Keratinocyte (primary cell): ENCODE measurements at places on chromosomes 1 and 21. TPM values are rescaled to one million over a fixed set of nuclear protein-coding genes. Genes with fewer than 3 reads are reported as not detected.

Gene PROK1
- not detected in 3 replicates for polyA plus RNA-seq

Gene PLPPR5
- polyA plus RNA-seq: 0.50 to 0.93 TPM (median 0.68 TPM) in 3 replicates

Gene DDAH1
- 2.3 to 7.5 TPM (median 5.8 TPM) in 3 replicates for polyA plus RNA-seq

Gene AKR1A1
- polyA plus RNA-seq: 104 to 109 TPM (median 107 TPM) in 3 replicates

Gene OR2L2
- 0.03 TPM in 1 of 3 replicates, not detected in the others for polyA plus RNA-seq

GRCh38 chr1:78329475-78329874 is 161.3 kb upstream of the PTGFR start:
- no peak for DNase-seq
- H3K4me3 ChIP-seq: no peak overlapping the region
- no peaks in the 10 kb centered on the region for H3K27me3 ChIP-seq

- H3K4me1 ChIP-seq: no peaks in the 10 kb centered on the region
- H3K4me3 ChIP-seq: no peak overlapping the region
- DNase-seq: no peak
- peaks cover 3% of the 10 kb centered on the region for H3K27me3 ChIP-seq
- H3K36me3 ChIP-seq: no peaks in the 10 kb centered on the region
Observed at GRCh38 chr1:3012456-3013291, 8.6 kb upstream of the ACTRT2 start.

DNA sequence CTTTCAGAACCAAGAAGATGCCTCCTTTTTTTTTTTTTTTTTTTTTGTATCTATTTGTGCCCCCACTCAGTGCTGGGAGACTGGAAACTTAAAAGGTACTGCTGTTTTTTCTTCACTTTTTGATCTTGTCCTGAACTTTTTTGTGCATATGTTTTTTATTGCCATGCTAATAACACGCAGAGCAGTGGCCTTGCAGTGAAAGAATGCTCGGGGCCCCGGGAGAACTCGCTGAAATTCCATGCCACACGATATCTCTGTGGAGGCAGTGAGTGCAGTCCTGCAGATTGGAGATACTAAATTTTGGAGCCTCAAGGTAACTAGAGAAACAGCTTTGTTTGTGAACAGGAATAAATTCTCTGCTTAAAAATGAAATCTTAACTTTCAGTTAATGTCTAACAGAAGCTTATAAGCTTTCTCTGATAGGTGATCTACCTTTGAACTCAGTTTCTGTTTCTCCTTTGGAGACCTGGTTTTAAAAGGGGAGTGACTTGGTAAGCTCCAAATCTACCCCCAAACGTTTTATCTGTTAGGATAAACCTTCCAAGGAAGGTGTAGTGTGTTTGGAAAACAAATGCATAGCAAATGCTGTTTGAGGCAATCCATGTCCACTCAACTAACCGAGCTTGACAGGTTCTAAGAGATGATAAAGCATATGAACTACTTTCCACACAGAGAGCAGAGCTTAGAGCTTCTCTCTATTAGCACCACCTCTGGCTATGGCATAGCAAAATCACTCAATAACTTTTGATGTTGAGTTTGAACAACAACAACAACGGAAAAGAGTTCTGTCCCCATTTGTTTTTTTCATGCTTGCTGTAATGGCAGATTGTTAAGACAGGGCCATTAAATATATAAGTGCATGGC is 113.7 kb upstream of the PLXNA2 start:
- H3K27ac ChIP-seq: no peak overlapping the region
- H3K4me1 ChIP-seq: no peaks in the 10 kb centered on the region
- H3K4me3 ChIP-seq: no peak overlapping the region
